ENCODE measurements at places on chromosomes 16 and 17. TPM values are rescaled to one million over a fixed set of nuclear protein-coding genes. Genes with fewer than 3 reads are reported as not detected.

DNA sequence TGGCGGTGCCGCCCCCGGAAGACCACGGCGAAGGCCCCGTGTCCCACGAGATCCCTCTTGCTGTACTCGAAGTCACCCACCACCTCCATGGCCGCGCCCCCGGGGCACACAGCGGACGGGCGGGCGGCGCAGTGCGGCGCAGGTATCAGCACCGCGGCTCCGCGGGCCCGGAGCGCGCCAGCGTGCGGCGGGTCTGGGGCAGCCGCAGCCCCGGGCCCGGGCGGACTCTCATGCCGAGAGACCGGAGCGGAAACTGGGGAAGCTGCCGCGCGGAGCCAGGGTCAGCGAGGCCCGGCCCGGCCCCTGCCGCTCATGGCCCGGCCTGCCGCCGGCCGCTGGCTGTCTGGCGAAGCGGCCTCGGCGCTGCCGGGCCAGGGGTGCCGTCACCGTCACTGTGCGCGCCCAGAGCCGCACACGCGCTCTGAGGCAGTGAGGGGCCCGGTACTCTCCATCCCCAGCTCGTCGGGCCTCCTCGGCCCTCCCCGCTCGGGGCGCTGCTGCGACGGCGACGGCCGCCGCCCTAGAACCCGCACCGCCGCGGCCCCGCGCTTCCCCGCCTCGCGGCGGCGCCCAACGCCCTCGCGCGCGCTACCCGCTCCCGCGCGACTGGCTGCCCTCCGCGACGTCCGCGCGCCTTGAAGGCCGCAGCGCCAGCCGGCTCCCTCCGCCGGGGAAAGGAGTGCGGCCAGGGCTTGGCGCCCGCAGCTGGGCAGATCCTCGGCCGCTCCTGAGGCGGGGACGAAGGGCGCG lies at the start of gene ULK2:
TSS of gene ULK2 (minus strand) at position 608 of the 750 bp plus-strand sequence. CDS start at position 89, 519 bp downstream.
- peak within 1 kb of the TSS; percentile 59 for H3K27ac ChIP-seq
- no peaks in the 10 kb centered on the region for H3K36me3 ChIP-seq
- H3K27me3 ChIP-seq = no peaks in the 10 kb centered on the region
- H3K4me1 ChIP-seq = no peaks in the 10 kb centered on the region
- DNase-seq = peak; percentile 84

GRCh38 chr17:65071861-65072260 lies 15.3 kb upstream of the GNA13 start:
- H3K4me3 ChIP-seq = no peak overlapping the region
- no peaks in the 10 kb centered on the region for H3K4me1 ChIP-seq
- DNase-seq = peak; percentile 40
- no peaks in the 10 kb centered on the region for H3K36me3 ChIP-seq

DNA sequence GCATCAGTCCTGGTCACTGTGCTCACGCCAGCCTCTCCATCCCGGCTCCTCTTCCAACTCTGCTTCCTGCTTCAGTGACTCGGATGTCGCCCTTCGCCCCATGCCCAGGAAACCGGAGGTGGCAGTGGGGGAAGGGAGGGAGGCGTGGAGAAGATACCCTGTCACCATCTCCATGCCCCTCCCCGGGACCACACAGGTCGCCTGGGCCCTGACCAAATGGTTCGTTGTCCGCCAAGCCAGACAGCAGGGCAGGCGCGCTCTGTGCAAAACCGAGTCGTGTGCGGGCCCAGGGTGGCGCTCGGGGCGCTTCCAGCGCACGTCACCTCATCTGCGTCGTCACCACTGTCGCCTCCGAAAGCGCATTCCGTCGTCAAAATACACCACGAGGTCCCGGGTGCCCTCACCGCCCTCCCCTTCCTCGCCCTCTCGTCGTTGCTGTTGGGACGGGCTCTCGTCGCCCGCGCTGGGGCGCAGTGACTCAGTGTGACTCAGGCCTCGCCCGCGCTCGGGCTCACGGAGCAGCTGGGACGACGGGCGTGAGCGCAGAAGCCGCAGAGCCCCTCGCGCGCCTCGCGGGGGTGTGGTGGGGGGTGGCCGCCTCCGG lies 39.2 kb downstream of the ZNF778 start:
- no peak overlapping the region for H3K27ac ChIP-seq
- H3K4me3 ChIP-seq = no peak overlapping the region
- no peaks in the 10 kb centered on the region for H3K4me1 ChIP-seq
- no peaks in the 10 kb centered on the region for H3K36me3 ChIP-seq
- DNase-seq = peak; percentile 61

- H3K27ac ChIP-seq = peak overlapping the region; percentile 91
- peak; percentile 69 for DNase-seq
- peak overlapping the region; percentile 95 for H3K4me3 ChIP-seq
Observed at GRCh38 chr17:14299280-14300141, 1.4 kb upstream of the HS3ST3B1 start.

Gene SMTNL2
- 1.5 TPM for total RNA-seq

- H3K4me1 ChIP-seq = no peaks in the 10 kb centered on the region
- no peak overlapping the region for H3K27ac ChIP-seq
- H3K27me3 ChIP-seq = peaks cover 2% of the 10 kb centered on the region
- DNase-seq = no peak
Observed at GRCh38 chr17:2803386-2803785, 7.1 kb downstream of the RAP1GAP2 start.

- H3K27ac ChIP-seq = no peak overlapping the region
- DNase-seq = no peak
- no peaks in the 10 kb centered on the region for H3K4me1 ChIP-seq
- H3K36me3 ChIP-seq = no peaks in the 10 kb centered on the region
Observed at GRCh38 chr17:6671431-6671830, 19.9 kb downstream of the C17orf100 start.

GRCh38 chr17:81427173-81428120 lies 32.2 kb downstream of the BAHCC1 start:
- peaks cover 21% of the 10 kb centered on the region for H3K4me1 ChIP-seq
- no peak overlapping the region for H3K4me3 ChIP-seq
- H3K36me3 ChIP-seq = no peaks in the 10 kb centered on the region
- no peak overlapping the region for H3K27ac ChIP-seq

DNA sequence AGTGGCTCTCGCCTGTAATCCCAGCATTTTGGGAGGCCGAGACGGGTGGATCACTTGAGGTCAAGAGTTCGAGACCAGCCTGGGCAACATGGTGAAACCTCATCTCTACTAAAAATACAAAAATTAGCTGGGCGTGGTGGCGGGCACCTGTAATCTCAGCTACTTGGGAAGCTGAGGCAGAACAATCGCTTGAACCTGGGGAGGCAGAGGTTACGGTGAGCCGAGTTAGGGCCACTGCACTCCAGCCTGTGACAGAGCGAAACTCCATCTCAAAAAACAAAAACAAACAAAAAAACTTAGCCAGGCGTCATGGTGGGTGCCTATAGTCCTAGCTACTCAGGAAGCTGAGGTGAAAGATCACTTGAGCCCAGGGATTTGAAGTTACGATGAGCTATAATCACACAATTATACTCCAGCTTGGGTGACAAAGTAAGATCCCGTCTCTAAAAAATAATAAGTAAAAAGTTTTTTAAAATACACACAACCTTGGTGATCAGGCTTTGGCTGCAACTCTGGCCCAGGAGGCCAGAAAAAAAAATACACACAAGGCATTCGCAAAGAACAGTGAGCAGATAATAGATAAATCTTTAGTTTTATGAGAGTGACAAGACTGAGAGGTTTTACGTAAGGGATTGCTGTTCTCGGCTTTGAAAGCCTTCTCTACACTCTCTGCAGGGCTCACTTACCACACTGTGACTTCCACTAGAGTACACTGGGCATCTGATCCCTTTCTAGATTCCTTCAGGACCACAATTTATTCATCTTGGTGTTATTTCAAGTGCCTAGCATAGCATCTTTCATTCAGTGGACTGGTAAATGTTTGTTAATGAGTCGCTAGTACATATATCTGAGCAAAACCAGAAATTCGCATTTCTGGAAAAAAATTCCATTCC lies 5.9 kb downstream of the GSPT1 start:
- no peaks in the 10 kb centered on the region for H3K36me3 ChIP-seq
- peak; percentile 80 for DNase-seq
- H3K4me3 ChIP-seq = no peak overlapping the region

- DNase-seq = no peak
- H3K27me3 ChIP-seq = no peaks in the 10 kb centered on the region
- H3K27ac ChIP-seq = no peak overlapping the region
- no peaks in the 10 kb centered on the region for H3K4me1 ChIP-seq
- no peak overlapping the region for H3K4me3 ChIP-seq
- H3K36me3 ChIP-seq = no peaks in the 10 kb centered on the region
Observed at GRCh38 chr17:82655038-82655479, 6.8 kb upstream of the WDR45B start.

Gene CENPN
- 19.5 TPM for total RNA-seq

GRCh38 chr17:76962858-76963257 lies 94.7 kb downstream of the MGAT5B start:
- H3K27me3 ChIP-seq = peaks cover 10% of the 10 kb centered on the region
- H3K4me1 ChIP-seq = peaks cover 2% of the 10 kb centered on the region
- H3K27ac ChIP-seq = no peak overlapping the region
- H3K36me3 ChIP-seq = no peaks in the 10 kb centered on the region

GRCh38 chr17:39538866-39539265 lies 68.9 kb downstream of the NEUROD2 start:
- no peaks in the 10 kb centered on the region for H3K4me1 ChIP-seq
- no peaks in the 10 kb centered on the region for H3K27me3 ChIP-seq
- no peak overlapping the region for H3K4me3 ChIP-seq
- DNase-seq = peak; percentile 29

GRCh38 chr16:79991969-79992368 lies 391.4 kb upstream of the MAF start:
- no peak overlapping the region for H3K4me3 ChIP-seq
- no peaks in the 10 kb centered on the region for H3K4me1 ChIP-seq

Gene ADAMTS18
- not detected for total RNA-seq

GRCh38 chr16:19130852-19131824 lies 17.4 kb downstream of the ITPRIPL2 start:
- H3K27me3 ChIP-seq = no peaks in the 10 kb centered on the region
- H3K36me3 ChIP-seq = no peaks in the 10 kb centered on the region
- peak overlapping the region; percentile 26 for H3K4me3 ChIP-seq
- H3K27ac ChIP-seq = peak overlapping the region; percentile 84
- DNase-seq = peak; percentile 84

Gene OTOP2
- not detected for total RNA-seq

GRCh38 chr16:77711775-77712174 lies 10.5 kb upstream of the NUDT7 start:
- H3K4me1 ChIP-seq = no peaks in the 10 kb centered on the region
- H3K27ac ChIP-seq = no peak overlapping the region
- H3K36me3 ChIP-seq = no peaks in the 10 kb centered on the region

GRCh38 chr17:33596899-33597298 lies 303.8 kb upstream of the ASIC2 start:
- H3K27ac ChIP-seq = no peak overlapping the region
- no peak for DNase-seq
- no peaks in the 10 kb centered on the region for H3K36me3 ChIP-seq
- no peaks in the 10 kb centered on the region for H3K4me1 ChIP-seq
- H3K27me3 ChIP-seq = no peaks in the 10 kb centered on the region
- H3K4me3 ChIP-seq = no peak overlapping the region

GRCh38 chr16:86984343-86984742 lies 332.8 kb downstream of the C16orf95 start:
- H3K36me3 ChIP-seq = no peaks in the 10 kb centered on the region
- no peaks in the 10 kb centered on the region for H3K27me3 ChIP-seq
- H3K4me3 ChIP-seq = no peak overlapping the region

Gene CRYM
- total RNA-seq = 0.26 TPM
